ENCODE measurements at places on chromosomes 2 and 18.

GRCh38 chr18:79375441-79376154 lies 20.1 kb upstream of the NFATC1 start:
- DNase-seq: no peak

GRCh38 chr2:132795220-132795619 lies 125.2 kb upstream of the LYPD1 start:
- DNase-seq: no peak

DNA sequence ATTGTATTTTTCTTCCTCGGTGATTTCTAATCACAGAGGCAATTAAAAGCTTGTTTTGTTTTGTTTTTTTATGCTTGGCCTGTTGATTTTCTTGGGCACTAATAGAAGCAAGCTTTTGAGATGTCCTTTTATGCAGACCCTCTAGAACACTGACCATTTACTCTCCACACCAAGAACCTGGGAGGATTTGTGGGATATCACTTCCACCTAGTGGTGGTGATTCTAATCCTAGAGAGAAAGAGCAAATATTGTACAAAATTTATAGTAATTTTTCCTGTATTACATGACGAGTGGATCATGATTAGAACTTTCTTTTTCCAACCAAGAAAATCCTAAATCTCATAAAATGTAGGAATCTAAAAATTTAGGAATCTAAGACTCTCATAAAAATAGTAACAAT lies 23.4 kb downstream of the NEMP2 start:
- DNase-seq: peak; percentile 45

GRCh38 chr2:32865399-32866068 lies 81.2 kb upstream of the LTBP1 start:
- DNase-seq: peak; percentile 95

DNA sequence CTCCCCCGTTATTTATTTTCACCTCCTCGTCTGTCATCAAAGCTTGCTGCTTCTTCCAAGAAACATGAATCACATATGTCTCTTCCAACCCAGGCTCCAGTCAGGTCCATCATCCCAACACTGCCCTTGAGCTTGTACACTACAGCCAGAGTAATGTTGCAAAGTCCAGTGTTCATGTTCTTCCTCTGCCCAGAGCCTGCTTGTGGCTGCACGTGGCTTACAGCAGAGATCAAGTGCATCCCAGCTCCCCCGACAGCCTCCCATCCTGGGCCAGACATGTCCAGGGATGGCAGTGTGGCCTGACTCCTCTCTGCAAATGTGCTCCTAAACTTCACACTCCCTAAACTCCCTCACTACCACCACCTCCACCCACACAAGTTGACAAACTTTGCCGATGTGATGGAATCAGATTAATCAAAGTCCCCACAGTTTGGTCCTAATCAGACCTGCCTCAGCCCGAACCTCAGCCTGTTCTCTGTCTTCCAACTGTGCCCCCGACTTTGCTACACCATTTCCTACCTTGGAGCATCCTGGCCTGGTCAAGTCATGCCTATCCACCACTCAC lies 54.2 kb upstream of the MAPRE3 start:
- DNase-seq: no peak

DNA sequence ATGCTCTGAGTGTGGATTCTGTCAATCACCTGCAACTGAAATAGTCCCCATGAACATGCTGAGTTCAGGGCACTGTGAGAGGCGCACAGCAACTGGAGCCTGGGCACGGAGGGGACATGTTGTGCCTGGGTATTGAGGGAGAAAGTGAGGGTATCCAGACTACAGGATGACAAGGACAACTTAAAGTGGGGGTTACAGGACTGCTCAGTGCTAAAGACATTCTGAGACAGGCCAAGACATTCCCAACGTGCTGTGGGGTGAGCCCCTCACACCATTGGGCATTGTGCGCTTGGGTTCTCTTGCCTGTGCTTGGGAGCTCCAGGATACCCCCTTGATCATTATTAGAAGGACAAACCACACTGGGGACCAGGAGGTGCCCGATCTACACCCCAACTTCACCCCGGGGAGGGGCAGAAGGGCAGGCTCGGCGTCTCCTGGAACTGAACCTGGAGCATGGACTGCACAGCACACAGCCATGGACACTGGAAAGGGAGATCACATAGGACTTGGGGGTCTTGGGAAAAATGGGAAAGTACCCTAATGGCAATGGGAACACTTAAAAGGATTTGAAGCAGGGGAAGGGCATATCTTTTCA lies 72.5 kb upstream of the HDAC4 start:
- DNase-seq: no peak

- DNase-seq: no peak
Measured at GRCh38 chr2:234091883-234092282, 41.4 kb downstream of the SPP2 start.

GRCh38 chr18:57727952-57728807 lies 74.9 kb downstream of the ATP8B1 start:
- peak; percentile 65 for DNase-seq

DNA sequence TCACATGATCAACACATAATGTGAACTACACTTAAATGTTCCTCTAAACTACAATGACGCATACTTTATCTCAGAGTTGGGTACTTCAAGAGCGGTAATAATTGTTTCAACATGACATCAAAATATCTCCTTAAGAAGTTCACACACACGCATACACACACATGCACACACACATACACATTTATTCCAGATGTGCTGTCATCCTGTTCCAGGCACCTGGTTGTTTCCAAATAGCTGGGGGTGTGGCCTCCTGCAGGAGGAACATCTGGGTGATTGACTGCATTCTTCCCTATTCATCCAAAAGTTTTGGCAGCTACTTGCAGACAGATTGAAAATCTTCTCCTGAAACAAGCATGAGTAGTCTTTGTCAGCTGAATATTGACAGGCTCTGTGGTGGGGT lies 37.9 kb upstream of the PIK3C3 start:
- DNase-seq: no peak

DNA sequence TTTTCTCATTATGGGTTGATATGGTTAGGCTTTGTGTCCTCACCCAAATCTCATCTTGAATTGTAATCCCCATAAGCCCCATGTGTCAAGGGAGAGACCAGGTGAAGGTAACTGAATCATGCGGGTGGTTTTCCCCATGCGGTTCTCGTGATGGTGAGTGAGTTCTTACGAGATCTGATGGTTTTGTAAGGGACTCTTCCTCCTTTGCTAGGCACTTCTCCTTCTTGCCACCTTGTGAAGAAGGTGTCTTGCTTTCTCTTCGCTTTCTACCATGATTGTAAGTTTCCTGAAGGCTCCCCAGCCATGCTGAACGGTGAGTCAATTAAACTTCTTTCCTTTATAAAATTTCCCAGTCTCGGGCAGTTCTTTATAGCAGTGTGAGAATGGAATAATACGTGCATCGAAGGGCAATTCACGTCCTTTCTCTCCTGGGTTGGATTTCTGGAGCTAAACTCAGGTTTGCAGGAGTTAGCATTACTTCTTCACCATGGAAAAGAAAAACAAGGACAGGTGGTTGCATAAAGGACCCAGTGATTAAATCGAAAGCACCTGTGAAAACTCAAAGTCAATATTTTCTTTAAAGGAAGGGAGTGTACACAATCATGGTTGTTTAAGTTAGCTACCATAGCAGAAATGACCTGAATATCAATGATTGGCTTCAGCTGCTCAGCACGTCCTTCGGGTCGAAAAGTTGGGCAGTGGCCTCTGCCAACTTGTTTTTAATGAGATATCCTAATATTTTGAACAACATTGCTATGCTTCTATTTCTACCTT lies 54.1 kb downstream of the CDC42EP3 start:
- DNase-seq: no peak

DNA sequence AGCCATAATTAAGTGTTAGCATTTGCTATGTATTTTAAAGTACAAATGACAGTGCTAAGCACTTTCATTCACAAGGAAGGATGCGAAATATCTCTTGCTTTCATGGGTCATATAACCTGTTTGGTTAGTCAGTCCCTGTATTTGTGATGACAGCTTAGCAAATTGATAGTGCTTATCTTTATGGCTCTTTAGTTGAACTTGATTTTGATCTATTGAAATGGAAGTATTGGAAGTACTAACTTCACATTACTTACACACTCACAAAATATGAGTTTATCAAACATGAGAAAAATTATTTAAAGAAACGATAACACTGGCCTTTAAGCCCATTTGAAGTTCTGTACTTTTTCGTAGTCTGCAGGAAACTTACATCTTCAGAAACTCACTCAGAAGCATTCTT lies 97.4 kb upstream of the NEUROD1 start:
- no peak for DNase-seq

GRCh38 chr2:11158916-11159573 lies 3.8 kb downstream of the SLC66A3 start:
- DNase-seq: no peak

GRCh38 chr18:3952031-3952430 lies 502.1 kb downstream of the TGIF1 start:
- DNase-seq: no peak

DNA sequence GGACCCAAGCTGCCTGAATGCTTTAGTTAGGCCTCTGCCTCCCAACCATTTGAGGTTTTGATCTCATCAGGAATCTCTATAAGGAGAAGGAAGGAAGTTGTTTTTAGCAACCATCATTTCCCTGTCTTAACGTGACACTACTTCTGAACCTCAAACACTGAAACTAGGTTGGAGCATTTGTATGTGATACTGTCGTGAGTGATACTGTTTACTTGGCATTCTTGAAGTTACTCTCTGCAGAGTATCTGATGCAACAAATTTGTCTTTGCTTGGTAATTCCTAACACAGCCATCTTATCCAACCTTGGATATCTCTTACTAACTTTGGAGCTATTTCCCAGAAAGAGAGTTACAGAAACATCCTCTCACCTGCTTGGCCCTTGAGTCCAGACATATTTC lies 22.1 kb downstream of the TTLL4 start:
- DNase-seq: peak; percentile 56

GRCh38 chr18:54742659-54743604 lies 85.3 kb upstream of the RAB27B start:
- peak; percentile 99 for DNase-seq

DNA sequence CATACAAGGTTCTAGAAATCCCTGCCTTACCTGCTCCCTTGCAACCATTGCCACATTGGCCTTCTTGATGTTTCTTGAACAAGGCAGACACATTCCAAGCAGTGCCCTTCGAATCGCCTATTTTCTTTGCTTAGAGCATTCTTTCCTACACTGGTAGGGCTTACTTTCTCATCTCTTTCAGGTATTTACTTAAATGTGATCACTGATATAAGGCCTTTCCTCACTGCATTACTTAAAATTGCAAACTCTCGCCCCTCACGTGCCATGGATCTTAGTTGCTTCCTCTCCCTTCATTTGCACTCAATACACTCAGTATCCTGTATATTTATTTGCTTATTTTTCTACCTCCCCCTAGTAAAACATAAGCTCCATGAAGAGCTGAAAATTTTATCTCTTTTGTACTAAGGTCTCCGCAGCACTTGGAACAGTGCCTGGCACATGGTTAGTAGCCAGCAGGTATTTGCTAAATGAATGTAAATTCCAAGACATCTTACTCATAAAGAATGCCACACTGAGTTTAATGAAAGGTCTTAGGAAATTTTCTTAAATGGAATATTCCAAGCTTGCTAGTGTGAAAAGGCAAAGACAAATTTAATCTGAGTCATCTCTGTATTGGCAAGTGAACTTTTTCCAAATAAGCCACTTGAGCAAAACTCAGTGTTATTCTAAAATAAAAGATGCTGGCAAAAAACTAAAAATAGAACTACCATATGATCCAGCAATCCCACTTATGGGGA lies 42.4 kb upstream of the FIGN start:
- DNase-seq: peak; percentile 94

DNA sequence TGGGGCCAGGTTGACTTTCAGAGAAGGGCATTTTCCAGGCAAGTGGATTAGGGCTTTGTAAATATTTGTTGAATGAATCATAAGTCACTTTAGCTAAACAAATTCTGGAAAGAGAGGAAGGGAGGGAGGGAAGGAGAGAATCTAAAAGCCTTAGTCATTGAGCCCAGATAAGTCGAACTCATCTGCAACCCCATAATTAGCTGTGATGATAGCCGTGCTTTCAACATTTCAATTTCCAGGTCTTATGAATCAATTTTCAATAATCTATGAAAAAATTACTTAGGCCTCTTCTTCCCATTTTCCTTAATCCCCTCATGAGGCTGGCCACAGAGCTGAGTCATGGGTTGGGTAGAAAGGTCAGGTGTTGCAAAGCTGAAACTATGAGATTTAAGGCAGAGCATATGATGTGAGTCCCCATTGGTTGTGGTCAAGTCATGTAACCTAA lies 111.9 kb upstream of the MAPRE2 start:
- peak; percentile 93 for DNase-seq

DNA sequence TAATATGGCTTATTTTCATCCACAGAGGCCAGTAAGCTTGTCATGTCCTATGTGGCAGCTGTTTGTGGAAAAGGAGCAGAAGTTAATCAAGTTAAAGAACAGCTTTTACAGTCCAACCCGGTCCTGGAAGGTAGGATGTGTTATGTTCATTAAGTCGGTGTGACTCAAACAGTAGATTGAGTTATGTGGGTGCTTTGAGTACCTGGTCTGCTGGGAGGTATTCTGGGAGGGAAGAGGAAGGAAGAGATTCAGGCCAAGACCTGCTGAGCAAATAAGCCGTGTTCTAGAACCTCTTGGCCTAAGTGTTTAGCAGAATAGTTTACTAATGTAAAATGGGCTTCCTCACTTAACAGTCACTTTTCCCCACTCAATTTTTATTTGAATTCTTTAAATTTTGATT lies 96.2 kb downstream of the MYO1B start:
- DNase-seq: no peak

GRCh38 chr18:62437235-62438017 lies 85.4 kb upstream of the ZCCHC2 start:
- peak; percentile 84 for DNase-seq

- DNase-seq: peak; percentile 8
Measured at GRCh38 chr18:62569081-62569655, 46.3 kb downstream of the ZCCHC2 start.

- DNase-seq: peak; percentile 77
Measured at GRCh38 chr2:145040433-145040832, 520.5 kb upstream of the ZEB2 start.

- no peak for DNase-seq
Measured at GRCh38 chr2:30981096-30981495, 157.1 kb downstream of the GALNT14 start.

- peak; percentile 45 for DNase-seq
Measured at GRCh38 chr2:186256540-186256939, 229.5 kb upstream of the ZC3H15 start.

GRCh38 chr2:192960945-192961344 lies 766.2 kb upstream of the TMEFF2 start:
- no peak for DNase-seq

DNA sequence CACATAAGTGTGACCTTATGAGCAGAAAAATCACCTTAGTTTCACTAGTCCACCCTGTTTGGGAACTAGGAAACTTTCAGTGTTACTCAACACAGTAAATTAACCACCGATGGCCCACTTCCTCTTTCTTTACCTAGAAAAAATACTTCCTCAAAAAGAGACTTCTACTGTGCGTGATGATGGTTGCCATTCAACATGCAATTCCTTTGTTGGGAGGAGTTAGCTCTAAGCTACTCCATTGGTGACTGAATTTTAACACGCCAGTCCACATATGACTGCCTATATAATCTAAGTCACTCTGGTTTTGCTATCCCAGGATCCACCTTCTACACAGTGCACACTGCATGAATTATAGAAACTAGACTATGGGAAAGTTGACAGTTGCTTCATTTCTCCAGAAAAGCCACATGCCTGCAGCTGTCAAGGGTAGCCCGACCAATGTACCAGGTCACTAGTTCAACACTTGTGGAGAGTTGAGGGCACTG lies 47.8 kb upstream of the REG3G start:
- no peak for DNase-seq

Data from iris pigment epithelial cell (primary cell).